ENCODE measurements at places on chromosomes 12 and 14.

DNA sequence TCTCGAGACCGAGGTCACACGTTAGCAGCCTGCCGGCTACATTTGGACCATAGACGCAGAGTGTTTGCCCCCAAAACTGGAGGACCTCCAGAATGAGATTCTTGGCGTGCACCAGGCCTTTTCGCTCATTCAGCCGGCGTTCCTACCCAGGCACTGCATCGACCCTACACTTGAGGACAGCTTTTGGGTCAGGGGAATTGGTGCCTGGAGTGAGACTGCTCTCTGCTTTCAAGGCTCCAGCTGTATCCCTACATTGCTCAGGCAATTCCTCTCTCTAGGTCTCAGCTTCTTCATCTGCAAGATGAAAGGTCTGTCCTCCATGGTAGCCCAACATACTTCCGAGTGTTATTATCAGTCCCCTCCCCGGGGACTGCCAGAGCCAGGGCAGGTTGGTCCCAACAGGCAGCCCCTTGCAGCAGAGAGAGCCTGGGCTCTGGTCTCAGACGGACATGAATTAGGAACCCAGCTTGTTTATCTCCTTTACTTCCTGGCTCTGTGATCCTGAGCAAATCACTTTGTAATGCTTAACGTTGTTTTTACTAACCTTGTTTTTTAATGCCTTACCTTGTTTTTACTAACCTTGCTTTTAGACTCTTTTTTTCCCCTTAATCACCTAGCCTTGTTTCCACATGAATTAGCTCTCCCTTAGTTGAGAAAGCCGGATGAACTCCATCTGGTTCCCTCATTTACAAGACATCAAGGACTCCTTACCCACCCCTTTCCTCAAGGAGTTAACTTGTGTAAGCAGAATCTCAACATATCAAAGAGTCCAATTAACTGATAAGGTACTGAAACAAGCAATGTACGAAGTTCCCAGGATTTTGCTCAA, 892 bp downstream of the TCHP start:
- peak; percentile 47 for DNase-seq

- no peak for DNase-seq
Measured at GRCh38 chr12:49955899-49956662, 5.5 kb downstream of the AQP2 start.

GRCh38 chr12:2982361-2982760, 23.2 kb downstream of the TEAD4 start:
- DNase-seq = no peak

DNA sequence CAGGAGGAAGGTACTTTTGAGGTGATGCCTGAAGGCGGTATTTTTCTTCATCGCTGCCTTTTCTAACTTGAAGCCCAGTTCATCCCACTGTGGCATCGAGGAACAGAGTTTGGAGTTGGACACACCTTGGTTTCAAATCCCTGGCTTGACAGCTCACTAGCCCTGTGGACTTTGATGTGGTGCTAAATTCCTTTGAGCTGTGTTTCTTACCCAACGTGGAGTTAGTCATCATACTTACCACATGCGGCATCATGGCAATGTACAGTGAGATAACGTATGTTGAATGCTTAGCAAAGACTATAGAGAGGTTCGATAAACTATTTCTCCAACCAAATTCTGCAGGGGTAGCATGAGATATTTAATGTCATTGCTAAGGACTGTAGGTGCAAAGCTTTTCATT, 3.4 kb downstream of the PLEKHG3 start:
- no peak for DNase-seq

DNA sequence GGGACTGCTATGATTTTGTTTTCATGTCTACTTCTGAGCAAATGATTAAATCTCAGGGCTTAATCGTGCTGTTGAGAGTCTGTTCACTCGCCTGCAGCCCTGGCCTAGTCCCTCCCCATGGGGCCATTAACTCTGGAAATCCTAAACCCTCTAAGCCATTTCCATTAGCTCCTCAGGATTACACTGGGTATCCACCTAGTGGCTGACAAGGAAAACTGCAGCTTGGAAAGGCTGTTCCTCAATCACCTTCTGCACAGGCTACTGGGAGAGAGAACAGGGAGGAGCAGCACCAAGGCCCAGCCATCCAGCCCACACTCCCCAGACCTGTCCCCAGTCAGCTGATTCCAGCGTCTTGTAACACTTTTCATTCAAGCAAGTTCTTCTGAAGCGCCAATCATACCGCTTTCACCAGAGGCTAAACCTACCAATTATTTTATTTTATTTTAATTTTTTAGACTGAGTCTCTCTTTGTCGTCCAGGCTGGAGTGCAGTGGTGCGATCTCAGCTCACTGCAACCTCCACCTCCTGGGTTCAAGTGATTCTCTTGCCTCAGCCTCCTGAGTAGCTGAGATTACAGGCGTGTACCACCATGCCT, 48.7 kb downstream of the NEUROD4 start:
- DNase-seq = peak; percentile 59

- DNase-seq = no peak
Measured at GRCh38 chr12:114784526-114784925, 100.6 kb upstream of the TBX3 start.

DNA sequence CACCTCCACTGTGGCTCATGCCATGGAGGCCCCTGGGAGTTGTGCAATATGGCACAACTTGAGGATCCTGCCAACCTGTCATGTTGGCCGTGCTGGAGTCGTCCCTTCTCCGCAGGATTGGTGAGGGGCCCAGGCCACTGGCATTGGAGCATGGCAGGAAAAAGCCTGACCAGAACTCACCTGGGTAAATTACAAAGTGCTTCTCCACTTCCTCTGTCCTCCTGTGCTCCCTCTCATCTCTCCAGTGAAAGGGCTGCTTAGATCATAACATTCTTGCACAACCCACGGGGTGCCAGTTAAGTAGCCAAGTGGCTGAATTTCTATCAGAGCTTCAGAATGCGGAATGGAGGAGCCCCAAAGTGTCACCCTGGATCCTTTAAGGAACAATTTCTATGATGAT, 381.0 kb downstream of the DPF3 start:
- no peak for DNase-seq

DNA sequence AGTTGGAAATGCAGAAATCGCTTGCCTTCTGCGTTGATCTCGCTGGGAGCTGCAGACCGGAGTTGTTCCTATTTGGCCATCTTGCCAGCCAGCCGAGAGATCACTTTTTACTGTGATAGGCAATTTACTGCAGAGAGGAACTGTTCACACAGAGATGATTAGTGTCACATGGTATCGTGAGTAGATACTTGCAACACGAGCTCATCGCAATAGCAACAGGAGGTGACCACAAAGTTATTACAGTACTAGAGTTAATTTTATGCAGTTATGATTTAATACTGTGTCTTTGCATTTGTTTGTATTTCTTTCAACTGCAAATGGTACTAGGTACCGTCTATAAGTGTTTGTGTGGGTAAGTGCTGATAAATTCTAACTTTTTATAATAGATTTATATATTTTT, 27.8 kb downstream of the NOPCHAP1 start:
- no peak for DNase-seq

- no peak for DNase-seq
Measured at GRCh38 chr12:12582895-12583303, 20.2 kb upstream of the DUSP16 start.

- peak; percentile 66 for DNase-seq
Measured at GRCh38 chr12:94622475-94622874, 27.9 kb downstream of the TMCC3 start.

DNA sequence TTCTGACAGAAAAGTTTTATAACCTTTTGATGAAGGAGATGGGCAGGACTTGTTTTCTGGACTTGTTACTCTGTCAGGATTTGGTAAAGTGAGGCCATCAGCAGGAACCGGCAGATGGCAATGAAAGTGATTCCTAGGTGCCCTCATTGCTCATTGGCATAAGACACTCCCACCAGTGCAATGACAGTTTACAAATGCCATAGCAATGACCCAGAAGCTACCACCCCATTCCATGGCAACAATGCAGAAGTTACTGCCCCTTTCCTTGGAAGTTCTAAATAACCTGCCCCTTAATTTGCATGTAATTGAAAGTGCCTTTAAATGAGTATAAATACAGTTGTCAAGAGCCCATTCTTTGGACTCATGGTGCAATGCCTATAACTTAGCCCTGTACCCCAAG, 222.6 kb downstream of the CEP128 start:
- no peak for DNase-seq

- DNase-seq = no peak
Measured at GRCh38 chr12:111991946-111992345, 21.0 kb downstream of the TMEM116 start.

DNA sequence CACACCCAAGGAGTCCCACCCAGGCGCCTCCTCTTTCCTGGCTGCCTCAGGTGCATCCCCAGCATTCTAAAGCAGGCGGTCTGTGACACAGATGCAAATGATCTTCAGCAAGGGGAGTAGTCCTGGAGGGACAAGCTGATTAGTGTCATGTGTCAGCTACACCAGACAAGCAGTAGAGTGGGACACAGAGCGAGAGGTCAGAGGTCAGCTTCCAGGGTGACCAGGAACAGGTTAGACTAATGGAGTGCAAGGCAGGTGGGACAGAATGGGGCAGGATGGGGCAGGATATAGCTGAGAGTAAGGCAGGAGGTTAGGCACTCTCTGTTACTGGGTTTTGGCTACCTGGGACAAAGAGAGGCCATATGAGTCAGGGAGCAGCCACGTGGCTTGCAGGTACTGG, 534.0 kb downstream of the FUT8 start:
- no peak for DNase-seq

DNA sequence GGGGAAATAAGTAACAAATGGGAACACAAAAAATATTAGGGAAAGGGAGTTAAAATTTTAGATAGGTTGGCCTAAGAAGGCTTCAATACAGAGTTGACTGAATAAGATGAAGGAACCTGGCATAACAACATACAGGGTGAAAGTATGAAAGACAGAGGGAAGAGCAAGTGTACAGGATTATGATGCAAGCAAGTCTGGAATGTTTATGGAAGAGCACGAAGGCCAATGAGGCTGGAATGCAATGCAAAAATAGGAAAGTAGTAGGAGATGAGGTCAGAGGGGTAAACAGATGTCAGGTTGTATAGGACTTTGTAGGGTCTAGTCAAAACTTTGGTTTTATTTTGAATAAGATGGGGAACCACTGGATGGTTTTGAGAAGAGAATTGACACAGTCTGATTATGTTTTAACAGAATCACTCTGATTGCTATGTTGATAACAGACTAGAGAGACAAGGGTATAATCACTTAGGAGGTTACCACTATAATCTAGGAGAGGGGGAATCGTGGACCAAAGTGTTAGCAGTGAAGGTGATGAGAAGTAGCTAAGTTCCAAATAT, 96.8 kb downstream of the OSBPL8 start:
- no peak for DNase-seq

DNA sequence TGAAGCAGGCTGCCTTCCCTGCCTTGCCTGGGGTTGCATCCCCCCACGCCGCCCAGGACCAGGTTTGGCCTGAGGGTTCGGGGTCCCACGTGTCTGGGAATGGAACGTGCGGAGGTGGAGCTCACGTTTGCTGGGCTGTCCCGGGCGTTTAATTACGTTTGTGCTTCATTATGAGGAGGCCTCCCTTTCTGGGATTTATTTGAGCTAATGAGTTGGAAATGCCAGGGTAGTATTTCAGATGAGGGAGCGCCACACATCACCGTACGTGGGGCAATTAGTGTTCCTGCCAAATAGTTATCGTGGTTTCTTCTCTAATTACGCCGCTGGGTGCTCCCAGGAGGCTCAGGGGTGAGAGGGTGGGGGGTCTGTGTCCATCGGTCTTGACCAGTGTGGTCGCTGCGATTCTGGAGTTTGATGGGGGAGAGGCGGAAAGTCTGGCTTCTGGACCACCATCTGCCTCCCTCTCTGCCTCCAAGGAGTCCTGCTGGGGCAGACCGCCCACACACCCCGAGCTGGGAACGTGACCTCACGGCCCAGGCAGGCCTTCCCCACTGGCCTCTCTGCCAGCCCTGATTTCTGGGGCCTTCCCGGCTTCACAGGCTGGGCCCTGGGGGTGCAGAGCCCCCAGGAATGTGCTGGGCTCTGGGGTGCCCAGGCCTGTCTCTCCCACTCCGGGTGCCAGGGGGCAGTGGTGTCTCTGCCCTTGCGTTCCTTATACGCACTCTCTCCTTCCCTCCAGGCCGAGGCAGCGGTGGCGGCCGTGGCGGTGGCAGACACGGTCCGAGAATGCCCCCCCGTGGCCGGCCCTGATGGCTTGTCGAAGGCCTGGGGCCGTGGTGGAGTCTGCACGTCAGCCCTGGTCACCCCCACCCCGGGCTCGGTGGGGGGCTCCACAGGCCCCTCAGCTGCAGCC, 18.9 kb downstream of the KIF26A start:
- DNase-seq = no peak

DNA sequence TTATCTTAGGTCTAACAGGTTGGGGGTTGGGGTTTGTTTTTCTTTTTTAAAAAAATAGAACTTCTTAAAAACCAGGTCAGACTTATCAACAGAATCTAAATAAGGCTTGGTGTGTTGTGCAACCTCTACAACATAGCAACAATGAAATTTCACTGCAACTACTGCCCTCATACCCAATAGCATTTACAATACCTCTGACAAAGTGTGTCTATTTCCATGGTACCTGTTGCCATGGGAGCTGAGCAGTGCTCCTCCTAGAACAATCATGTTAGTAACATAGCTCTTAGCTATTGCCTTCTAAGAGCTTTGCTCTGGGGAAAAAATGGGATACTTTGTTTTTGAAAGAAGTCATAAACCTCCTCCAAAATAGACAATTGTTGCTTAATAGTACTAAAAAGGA, 103.3 kb upstream of the CCDC175 start:
- peak; percentile 88 for DNase-seq

DNA sequence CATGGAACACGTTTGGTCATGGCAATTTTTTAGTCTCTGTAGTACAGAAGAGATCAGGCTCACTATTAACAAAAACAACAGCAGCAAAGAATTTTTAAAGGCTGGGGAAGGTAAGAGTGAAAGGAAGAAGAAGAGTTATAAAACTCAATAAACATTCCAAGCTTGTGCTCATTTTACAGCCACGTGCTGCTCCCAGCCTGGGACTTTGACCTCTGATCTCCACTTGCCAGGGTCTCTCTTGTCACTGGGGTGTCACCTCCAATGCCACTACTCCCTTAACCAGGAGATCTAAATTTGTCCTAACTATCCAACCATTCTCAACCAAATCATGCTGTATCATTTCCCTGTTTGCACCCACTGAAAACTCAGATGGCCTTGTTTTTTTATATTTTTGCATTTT, 605.1 kb downstream of the VRK1 start:
- DNase-seq = no peak

DNA sequence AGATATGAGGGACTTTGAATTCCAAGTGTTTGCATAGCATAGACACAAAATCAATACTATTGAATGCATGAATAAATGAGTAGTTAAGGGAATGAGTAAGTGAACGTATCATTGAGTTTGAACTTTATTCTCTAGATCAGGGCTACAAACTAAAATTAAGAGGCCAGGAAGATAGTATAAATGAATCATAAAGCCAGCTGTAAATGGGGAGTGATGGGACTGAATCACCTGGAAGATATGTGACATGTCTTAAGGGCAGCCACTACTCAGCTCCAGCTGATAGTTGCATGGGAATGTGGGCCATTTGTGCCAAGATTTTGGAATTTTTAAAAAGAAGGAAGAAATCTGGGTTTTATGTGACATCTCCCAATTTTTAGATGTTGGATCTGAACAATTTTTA, 229.9 kb downstream of the AKAP6 start:
- no peak for DNase-seq

Measured in NCI-H1105 treated with DMSO at 0.1 percent for 48 hours (cell line).